ENCODE measurements at places on chromosomes 2 and 18.

GRCh38 chr2:121906170-121906569 lies 150.7 kb downstream of the TSN start:
- DNase-seq: no peak

- no peak for DNase-seq
Observed at GRCh38 chr2:135975702-135976101, 9.7 kb downstream of the DARS1 start.

GRCh38 chr2:180630756-180631155 lies 349.6 kb upstream of the UBE2E3 start:
- no peak for DNase-seq

- DNase-seq: no peak
Observed at GRCh38 chr2:111066062-111066593, 54.6 kb upstream of the BCL2L11 start.

GRCh38 chr2:169480079-169480465 lies 778 bp downstream of the BBS5 start:
- no peak for DNase-seq

DNA sequence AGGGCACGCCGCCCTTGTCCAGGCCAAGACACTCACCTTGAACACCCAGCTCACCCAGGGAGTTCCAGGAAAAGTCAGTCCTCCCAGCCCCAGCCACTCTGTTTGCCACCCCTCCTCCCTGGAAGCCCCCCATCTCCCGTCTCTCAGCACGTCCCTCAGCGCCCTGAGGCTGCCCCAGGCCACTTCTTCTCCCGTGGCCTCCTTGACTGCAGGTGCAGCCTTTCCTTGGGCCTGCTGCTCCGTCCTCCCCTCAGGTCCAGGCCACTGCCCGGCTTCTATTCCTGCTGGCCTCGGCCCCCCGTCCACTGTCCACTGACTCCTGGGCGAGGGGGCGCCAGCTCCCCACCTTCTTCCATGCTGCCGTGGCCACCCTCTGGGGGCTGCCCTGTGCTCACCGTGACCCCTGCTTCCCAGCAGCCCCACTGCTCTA lies 239.1 kb downstream of the HDAC4 start:
- DNase-seq: no peak

- DNase-seq: peak; percentile 67
Observed at GRCh38 chr18:9944805-9945204, 31.0 kb downstream of the VAPA start.

DNA sequence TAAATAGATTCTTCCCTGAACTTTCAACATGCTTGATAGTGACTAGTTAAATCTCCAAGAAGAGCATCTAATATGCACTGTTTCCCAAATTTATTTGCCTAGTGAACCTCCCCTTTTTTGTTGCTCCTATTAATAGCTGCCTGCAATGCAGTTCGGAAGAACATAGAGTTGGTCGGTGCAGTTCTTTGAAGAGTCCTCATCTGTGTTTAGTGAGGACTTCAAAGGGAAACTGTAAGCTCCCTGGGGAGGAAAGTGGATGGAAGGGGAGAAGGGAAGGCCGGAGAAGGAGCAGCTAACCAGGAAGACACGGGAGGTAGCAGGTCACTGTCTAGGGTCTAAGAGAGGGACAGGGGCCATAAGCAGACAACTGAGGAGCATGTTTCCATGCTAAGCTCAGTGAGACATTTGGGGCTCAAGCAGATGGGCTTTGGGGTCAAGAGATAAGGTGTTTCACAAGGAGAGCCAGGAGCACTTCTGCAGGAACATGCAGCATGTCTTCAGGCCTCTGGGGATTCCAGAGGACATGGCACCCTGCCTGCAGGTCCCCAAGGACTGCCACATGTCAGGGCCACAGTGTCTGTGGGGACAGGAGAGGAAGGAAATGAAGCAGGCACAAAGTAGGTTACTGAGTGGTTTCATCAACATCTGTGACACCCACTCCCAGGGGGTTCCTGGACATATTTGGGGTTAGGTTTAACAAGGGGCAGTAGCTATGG lies 48.7 kb upstream of the ANXA4 start:
- DNase-seq: no peak

DNA sequence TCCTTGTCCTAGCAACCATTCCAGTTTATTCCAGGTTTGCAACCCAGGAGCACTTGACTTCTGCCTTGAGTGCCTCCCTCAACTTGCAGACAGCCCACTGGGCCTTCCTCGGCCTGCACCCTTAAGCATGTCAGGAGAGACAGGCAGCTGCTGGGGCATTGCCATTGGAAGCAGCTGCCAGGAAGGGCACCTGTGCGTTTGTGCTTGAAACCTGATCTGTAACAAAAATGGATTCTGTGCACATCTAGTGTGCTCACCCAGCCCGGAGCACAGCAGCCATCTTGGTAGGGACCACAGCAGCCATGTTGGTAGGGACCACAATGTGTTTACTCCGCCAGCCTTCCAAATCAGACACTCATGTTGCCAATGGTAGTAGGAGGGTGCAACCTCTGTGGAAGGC lies 44.3 kb upstream of the GLI2 start:
- peak; percentile 26 for DNase-seq

- peak; percentile 11 for DNase-seq
Observed at GRCh38 chr2:124024561-124025170, 421 bp upstream of the CNTNAP5 start.

DNA sequence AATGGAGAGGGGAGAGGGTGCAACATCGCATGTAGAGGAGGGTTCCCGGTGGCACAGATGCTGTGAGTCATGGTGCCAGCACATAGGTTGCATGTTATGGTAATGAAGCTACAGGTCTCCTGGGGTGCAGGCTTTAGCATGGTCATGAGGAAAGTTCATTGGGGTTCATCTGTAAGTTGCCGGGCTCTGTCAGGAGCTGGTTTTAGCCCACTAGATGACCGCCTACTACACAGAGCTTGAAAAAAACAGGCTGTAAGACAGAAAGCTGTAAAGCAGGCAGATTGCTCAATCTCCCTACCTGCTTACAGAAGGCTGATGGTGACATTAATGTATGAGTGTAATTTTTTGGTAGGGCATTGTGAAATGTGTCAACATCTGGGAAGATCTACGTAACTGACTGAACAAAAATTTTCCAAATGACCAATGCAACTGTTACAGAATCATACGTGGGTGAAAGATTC lies 23.9 kb downstream of the DYSF start:
- DNase-seq: no peak

DNA sequence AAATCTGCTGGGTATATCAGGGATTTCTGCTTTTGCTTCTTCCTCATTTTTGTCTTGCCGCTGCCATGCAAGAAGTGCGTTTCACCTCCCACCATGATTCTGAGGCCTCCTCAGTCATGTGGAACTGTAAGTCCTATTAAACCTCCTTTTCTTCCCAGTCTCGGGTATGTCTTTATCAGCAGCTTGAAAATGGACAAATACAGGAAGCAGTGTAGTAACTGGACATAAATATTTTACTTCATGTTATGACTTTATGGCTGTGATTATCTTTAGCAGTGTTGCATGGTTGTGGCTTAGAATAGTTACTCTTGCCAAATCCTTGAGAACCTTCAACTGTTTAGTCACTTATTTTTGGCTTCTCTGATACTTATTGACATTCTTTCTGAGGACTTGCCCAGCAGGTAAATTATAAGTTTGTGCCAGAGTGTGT lies 66.2 kb upstream of the DLX2 start:
- no peak for DNase-seq

GRCh38 chr2:127217470-127218325 lies 2.4 kb downstream of the CYP27C1 start:
- DNase-seq: peak; percentile 9

DNA sequence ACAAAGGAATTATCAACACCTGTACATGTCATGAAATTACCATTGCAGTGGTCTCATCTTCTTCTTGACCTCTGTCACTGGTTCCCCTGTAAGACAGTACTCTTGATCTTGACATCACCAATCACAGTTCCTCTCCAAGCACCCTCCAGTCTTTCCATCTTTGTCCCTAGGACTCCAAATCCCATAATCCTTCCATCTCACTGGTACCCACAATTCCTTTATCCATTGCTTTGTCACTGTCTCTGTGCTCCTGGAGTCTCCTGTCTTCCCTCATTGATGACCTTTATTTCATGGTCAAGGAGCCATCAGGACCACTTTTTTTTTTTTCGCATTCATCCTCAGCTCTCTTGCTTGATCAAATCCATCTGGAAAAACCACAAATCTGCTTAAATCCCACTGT lies 56.7 kb downstream of the COL4A3 start:
- DNase-seq: no peak

DNA sequence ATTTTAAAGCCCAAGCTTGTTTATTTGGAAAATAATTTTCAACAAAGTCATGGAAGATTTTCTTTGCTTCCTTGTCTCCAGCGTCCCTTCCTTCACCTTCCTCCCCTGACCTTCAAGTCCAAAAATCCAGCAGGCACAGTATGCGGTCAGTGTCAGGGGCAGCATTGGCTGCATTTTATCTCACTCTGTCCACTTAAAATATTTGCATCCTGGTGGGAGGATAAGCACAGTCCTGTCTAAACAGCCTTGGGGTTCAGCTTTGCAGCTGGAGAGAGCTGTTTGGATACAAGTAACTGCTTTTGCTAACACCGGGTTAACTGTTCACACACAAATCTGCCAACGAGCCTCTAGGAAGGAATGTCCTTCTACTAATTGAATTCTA lies 318.1 kb downstream of the PDE11A start:
- peak; percentile 16 for DNase-seq

- peak; percentile 3 for DNase-seq
Observed at GRCh38 chr2:128986026-128986715, 667.5 kb upstream of the HS6ST1 start.

DNA sequence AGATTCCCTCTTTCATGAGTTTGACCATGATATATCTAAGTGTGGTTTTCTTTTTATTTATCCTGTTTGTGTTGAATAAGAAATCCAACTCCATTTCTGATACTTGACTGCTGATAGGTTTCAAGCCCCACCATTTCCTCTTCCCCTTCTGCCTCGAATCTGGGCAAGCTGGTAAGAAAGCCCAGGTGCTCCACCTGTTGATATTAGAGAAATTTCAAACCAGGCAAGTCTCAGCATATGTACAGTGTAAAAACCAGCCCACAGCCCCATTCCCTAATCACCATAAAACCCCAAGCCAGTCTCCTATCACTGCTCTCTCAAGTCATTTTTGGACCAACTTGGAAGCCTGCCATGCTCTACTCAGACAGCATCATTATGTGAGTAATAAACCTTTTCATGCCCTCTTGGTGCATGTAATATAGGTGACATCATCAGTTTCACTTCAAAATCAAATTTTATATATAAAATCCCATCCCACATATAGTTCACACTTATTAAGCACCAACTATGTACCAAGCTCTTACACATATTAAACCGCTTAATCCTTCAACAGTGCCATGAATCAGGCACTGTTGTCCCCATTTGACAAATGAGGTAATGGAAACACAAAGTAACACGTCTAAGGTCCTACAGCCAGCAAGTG lies 46.6 kb downstream of the SMAD2 start:
- DNase-seq: peak; percentile 96

DNA sequence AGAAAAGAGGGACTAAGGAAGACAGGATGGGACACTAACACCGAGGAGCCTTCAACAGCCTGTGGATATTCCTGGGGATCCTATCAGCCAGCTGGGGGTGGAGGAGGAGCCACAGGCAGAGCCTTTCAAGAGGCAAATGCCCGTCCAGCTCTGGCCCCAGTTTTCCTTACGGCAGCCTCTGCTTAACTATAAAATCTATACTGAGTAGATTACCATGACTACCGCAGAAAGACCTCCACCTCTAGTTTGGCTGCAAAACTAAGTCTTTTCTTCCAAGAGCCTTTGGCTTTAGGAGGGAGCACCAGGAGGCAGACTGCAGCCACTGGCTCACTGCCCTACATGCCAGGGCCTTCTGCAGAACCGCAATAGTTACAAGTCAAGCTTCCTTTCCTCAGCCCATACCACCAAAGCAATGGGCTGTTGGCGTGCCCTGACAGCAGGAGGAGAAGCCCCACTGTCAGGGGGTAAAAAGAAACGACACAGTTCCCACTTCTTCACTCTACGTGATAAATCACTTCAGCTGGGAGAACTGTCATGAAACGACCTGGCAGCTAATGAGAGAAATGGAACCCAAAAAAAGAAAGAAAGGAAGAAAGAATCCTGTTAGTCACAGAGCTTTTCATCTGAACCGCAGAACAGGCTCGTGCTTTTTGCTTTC lies 25.1 kb upstream of the CREB1 start:
- DNase-seq: peak; percentile 7

DNA sequence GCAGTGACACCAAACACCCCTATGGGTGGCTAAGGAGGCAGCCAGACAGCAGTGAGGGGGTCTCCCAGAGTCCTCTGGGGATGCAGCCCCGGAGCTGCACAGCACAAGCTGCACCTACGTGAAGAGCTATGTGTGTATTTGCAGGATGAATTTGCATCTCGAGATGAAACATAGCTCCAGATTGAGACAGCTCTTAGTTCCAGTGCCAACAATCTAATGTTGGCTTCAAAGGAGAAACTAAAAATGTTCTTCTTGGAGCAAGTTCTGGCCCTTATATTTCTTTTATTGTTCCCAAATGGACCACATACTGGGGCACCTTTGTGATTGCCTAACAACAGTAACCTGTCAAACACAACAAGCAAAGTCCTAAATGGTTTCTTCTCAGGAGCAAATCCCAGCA lies 233.9 kb downstream of the SLC4A3 start:
- DNase-seq: no peak

- DNase-seq: peak; percentile 83
Observed at GRCh38 chr18:44954257-44954656, 273.6 kb downstream of the SETBP1 start.

- no peak for DNase-seq
Observed at GRCh38 chr2:85786444-85786843, 32.7 kb downstream of the ATOH8 start.

DNA sequence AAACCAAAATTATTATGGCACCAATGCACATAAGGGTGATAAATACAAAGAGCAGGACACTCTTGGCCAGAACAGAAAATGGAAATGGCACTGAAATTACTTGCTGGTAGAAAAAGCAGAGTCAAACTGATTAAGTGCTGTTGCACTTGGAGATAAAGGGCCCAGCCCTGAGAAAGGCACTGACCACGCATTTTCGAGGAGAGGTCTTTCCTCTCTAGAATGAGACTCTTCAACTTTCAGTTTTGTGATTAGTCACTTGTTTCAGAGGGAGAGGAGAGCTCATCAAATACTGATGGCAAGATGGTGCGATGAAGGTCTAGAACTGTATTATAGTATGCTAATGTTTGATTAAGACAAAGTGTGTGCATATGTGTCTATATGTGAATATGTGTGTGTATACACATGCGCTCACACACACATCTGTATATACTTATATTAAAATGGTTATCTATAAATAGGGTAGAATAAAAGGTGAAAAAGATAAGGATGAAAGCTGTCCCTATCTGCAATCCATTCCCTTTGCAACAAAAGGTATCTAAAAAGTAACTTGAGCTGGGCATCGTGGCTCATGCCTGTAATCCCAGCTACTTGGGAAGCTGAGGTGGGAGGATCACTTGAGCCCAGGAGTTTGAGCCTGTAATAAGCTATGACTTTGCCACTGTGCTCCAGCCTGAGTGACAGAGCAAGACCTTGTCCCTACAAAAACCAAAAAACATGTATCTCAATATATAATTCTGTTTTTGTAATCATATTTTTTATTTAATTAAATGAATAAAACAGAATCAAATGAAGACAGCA lies 48.8 kb upstream of the ZDBF2 start:
- no peak for DNase-seq

GRCh38 chr18:64936671-64937070 lies 787.8 kb upstream of the LINC00305 start:
- DNase-seq: peak; percentile 62

- DNase-seq: peak; percentile 18
Observed at GRCh38 chr2:196520605-196521004, 118.9 kb upstream of the CCDC150 start.

Measured in NCI-H69 (cell line).